ENCODE measurements at places on chromosomes 13 and 19.

DNA sequence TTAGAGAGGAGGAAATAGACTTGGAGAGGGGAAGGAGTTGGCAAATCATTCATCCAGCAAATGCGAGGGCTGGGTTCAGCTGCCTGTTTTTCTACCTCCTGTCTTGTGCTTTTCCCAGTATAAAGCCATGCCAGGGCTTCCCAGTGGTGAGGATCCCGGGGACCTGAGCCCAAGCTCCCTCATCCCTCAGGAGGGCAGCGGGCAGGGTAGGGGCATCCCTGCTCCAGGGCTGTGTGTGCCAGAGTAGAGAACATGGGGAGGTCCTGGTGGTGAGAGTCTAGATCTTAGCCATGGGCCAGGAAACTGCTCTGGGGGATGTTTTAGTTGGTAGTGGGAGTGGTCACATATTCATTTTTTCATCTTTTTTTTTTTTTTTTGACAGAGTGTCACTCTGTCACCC, 43.6 kb downstream of the GPR12 start:
- no peak for DNase-seq

- DNase-seq: no peak
Measured at GRCh38 chr19:13038306-13039210, 43.3 kb downstream of the NFIX start.

DNA sequence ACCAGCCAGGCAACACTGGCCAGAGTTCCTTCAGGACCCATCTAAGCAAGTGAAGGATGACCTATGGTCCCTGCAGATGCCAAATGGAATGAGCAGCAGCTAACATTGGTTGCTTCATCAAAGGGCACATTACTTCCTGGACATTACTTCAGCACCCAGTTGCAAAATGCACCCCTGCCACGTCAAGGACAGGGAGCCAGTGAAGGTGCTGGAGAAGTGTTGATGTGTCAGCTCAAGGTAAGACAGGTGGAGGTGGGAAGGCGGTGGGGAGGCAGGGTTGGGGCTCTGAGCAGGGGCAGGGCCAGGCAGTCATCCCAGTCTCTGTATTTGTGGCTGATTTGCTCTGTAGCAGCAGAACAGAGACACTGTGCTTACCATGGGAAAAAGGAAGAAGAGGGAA, 14.6 kb downstream of the CSNK1A1L start:
- DNase-seq: no peak

DNA sequence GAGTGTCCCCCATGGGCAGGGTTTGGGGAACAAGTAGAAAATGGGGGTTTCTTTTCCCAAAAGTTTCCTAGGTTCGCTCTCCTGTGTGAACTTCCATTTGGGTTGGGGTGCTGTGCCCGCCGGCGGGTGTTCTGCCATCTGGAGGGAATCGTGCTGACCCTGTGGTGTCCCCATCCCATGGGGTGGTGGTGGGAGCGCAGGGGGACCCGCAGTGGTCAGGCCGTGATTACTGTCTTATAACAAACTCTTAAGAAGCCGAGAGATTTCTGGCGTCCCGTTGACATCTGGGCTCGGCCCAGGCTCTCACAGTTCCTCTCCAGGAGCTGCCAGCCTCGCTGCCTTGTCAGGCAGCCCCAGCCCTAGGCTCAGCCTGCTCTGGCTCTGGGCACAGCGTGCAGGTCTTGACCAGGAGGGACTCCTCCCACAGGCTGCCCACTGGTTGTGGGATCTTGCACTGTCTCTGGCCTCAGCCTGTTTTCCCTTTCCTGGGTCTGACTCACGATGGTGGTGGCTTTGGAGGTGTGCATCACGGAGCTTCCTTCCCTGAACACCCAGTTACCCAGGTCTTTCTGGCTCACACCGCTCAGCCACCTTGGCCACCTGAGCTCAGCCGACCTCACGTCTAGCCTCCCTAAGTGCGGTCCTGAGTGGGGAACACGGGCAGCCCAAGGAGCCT, 34.5 kb downstream of the PLEKHJ1 start:
- no peak for DNase-seq

GRCh38 chr19:48444936-48445200, 915 bp upstream of the GRWD1 start:
- DNase-seq: no peak

DNA sequence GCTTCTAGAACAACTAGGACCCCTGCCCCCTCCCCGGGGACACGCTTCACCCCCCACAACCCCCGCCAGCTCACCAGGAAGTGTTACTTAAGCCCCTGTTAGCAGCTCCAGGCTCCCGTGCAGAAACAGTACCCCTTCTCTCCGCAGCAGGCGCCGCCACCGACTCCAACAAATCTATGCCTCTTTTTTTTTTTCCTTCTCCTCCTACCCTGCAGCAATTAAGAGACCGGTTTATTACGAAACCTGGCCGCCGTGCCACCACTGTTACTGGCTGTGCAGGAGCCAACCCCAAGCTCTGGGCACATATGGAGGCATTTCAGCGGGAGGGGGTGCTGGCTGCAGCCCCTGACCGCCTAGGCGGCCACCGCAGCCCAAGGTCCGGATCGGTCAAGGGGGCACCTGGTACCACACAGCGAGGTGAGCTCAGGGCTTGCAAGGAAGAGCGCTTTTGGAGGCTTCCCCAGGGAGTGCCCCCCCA, 2.4 kb downstream of the GADD45B start:
- DNase-seq: peak; percentile 56

DNA sequence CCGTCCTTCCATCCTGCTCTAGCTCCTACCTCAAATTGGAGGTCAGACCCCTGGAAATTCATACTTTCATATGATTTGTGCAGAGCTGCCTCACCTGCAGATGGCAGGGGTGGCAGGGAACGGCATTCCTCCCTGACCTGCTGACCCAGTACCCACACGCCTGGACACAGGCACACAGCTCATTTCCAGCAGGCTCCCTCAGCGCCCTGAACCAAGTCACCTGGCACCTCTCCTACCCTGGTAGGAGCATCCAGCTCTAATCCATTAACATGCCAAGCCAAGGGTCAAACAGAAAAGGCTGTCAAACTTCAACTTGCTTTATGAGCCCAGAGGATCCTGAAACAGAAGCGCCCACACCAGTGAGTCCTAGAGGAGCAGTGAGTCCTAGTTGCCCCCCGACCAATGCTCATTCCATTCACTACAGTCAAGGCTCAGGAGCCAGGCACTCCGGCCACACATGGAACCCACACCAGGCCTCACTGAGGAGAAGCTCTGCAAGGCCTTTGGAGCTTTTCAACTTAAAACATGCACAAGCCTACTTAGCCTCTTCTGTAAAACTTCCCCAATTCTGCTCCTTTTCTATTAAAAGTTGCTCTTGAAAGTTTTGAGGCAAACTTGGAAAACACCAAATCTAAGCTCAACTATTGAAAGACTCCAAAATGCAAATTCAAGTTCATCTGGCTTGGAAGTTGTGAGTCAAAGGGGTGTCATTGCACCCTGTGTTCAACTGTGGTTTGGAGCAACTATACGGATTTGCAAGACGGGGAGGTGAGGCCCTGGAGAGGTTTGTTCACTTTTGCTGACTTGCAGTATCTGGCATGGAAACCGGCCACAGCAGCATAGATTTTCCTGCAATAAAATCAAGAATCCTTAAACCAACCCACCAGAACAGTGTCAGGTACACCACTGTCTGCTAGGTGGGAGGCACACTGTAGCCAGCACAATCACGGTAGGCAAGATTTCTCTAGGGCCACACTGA, 96.7 kb downstream of the CRYL1 start:
- no peak for DNase-seq

GRCh38 chr13:57425531-57425930, 206.0 kb upstream of the PCDH17 start:
- DNase-seq: no peak

GRCh38 chr13:26926371-26926770, 165.8 kb upstream of the GPR12 start:
- no peak for DNase-seq

DNA sequence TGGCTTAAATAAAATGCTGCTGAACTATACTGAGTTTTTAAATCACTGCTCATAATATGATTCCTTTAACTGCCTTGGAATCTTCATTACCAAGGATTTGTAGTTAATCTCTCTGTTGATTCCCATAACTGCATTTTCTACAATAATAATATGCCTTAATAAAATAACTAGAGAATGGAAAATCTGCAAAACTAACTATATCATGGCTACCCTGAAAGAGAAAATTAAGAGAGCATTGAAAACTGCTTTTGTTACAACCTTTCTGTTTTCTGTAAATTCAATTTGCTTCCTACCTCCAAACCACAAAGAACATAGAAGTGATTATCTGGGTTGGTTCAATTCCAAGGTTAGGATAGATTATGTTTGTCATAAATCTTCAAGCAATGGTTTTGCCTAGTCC, 202.8 kb upstream of the ATXN8OS start:
- DNase-seq: no peak

- no peak for DNase-seq
Measured at GRCh38 chr19:18488838-18489626, 32.8 kb downstream of the ELL start.

- no peak for DNase-seq
Measured at GRCh38 chr13:86954341-86954740, 716.8 kb upstream of the SLITRK5 start.

DNA sequence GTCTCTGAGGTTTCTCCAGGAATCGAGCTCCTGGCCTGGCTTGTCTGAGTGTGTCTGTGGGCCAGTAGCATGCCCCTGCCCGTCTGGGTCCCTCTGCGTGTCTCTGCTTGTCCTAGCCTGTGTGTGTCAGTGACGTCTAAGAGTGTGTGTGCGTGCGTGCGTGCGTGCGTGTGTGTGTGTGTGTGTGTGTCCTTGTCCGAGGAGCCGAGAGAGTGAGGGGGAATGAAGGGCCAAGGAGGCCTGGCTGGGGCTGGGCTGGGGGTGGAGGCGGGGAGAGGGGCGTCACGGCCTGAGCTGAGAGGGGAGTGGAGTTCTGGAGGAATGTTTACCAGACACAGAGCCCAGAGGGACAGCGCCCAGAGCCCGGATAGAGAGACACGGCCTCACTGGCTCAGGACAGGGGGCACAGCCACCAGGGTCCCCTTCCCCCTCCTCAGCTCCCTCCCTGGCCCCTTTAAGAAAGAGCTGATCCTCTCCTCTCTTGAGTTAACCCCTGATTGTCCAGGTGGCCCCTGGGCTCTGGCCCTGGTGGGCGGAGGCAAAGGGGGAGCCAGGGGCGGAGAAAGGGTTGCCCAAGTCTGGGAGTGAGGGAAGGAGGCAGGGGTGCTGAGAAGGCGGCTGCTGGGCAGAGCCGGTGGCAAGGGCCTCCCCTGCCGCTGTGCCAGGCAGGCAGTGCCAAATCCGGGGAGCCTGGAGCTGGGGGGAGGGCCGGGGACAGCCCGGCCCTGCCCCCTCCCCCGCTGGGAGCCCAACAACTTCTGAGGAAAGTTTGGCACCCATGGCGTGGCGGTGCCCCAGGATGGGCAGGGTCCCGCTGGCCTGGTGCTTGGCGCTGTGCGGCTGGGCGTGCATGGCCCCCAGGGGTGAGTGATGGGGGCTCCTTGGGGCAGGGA, at the start of gene AXL:
AXL (plus strand) TSS at position 609 of the 893 bp plus-strand sequence; CDS start at position 779, 170 bp downstream.
- DNase-seq: no peak

DNA sequence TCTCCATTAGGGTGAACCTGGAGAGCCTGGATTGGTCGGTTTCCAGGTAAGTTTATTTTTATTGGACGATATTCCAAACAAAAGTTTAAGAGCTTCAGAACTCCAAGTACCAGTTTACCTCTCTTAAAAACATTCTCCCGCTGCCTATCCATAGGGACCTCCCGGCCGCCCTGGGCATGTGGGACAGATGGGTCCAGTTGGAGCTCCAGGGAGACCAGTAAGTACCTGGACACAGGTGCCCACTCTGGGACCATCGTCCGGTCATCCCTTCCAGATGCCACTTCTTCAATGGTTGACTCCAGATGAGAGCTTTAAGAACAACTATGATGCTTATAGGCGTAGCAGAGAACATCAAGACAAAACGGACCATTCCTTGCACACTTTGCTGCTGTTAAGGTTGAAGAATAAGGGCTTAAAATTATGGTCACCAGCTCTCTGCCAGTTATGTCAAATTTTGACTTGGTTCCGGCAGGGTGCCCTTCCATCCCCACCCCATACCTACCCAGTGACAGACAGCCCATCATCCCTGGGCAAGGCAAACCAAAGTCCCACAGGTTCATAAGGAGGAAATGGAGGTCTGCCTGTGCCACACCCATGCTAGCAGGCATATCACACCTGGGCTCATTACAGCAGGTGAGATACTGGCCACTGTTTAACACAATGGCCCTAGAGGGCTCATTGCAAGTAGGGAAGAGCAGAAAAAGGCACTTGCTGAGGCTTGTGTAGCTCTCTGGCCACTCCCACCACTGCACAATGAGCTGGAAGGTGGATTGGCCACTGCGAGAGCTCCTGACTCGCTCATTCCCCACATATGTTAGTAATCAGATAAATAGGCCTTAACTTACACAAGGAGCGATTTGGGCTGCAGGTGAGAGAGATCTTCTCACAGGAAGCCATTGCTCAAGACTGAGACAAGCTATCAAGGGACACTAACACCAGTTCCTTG, 123.6 kb downstream of the COL4A2 start:
- no peak for DNase-seq

DNA sequence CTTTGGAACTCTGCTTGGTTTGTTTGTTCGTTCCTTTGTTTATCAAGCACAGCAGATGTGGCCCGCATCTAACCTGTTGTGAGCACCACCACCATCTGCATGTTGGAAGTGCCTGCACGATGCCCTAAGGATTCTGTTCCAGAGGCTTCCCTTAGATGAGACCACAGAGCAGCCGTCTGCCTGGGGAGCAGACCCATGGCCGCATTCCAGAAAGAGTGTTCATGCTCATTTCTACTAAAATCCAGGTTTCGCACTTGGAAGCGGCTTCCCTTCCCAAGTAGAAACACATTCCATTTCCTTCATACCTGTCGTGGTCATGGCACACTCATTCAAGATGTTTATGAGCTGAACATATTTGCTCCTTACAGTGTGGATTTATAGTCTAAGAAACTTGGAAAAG, 27.2 kb downstream of the COL4A2 start:
- no peak for DNase-seq

DNA sequence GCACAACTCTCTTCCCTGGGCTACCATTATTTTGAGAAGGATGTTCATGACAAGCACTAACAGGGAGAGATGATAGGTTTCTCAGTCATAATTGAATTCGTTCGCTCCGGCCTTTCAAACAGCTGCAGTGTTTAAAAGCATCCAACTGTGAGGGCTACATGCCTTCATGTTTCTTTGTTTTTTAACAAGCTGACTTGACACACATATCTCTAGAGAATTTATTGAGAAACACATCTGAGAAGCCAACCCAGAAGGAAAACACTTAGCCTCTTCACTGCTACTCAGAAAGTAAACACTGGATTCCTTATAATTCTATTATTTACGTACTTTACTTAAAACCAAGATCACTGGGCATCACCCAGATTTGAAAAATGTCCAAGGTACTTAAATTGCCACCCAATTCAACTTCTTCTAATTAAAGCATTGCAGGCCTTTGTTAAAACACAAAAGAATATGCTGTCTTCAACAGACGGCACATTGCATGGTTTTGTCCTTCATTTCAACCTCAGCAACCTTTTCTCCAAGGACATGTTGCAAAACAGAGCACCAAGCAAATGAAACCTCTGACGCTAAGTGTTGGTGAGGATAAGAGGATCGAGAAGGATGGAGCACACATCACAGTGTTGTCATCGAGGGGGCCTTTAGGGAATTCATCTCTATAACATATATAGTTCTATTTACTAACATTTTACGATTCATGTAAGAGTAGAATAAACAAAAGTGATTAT, 75.8 kb downstream of the TBC1D4 start:
- no peak for DNase-seq
